Endodermal cell (in vitro differentiated cells): ENCODE measurements at places on chromosomes 2 and 18. TPM values are rescaled to one million over a fixed set of nuclear protein-coding genes. Genes with fewer than 3 reads are reported as not detected.
A peak's percentile ranks its signal among the peaks of the same experiment; 100 is the strongest.

DNA sequence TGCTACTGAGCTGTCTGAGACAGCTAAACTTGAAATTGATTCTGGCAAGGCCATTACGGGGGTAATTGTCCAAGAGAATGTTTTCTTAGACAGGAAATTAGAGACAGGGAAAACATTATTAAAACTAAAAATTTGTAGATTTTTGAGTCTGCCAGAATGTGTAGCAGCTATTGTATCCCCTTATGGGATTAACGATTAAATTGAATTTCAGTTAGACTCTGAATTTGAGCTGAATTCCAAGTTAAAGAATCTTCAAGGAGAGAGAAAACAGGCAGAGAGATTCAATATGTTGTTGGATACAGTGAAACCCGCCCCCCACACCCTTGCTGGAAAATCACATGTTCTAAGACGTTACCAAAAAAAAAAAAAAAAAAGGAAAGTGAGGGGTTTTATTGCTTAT, 32.7 kb upstream of the CCDC68 start:
- no peaks in the 10 kb centered on the region for H3K36me3 ChIP-seq
- no peaks in the 10 kb centered on the region for H3K4me1 ChIP-seq

DNA sequence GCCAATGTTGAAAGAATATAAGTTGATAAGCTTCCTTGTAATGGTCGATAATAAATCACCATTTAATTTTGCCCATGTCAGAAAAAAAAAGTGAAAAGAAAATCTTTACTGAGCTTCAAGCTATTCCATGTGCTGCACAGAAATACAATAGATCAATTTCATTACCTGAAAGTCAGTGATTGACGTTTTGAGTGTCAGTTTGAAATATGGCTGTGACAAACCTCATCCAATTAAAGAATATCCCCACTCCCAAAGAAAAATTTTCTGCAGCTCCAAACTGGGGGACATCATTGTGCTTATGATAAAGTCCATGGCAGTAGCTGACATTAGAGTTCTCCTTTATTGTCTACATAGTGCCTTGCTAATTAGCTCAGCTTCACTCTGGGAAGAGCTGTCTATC, 184.8 kb upstream of the RPRM start:
- peak overlapping the region; percentile 1 for H3K4me3 ChIP-seq
- H3K4me1 ChIP-seq: no peaks in the 10 kb centered on the region
- DNase-seq: no peak
- no peak overlapping the region for H3K27ac ChIP-seq

GRCh38 chr2:5538313-5538712, 153.9 kb upstream of the SOX11 start:
- H3K4me3 ChIP-seq: no peak overlapping the region
- H3K27ac ChIP-seq: peak overlapping the region; percentile 82
- no peaks in the 10 kb centered on the region for H3K27me3 ChIP-seq
- no peaks in the 10 kb centered on the region for H3K36me3 ChIP-seq
- H3K4me1 ChIP-seq: no peaks in the 10 kb centered on the region

- H3K36me3 ChIP-seq: no peaks in the 10 kb centered on the region
- peaks cover 3% of the 10 kb centered on the region for H3K4me1 ChIP-seq
- H3K4me3 ChIP-seq: no peak overlapping the region
- H3K27ac ChIP-seq: no peak overlapping the region
Measured at GRCh38 chr18:44912740-44913478, 232.2 kb downstream of the SETBP1 start.

GRCh38 chr2:10547663-10548376, 99.7 kb upstream of the ODC1 start:
- no peaks in the 10 kb centered on the region for H3K4me1 ChIP-seq
- H3K4me3 ChIP-seq: no peak overlapping the region
- H3K27ac ChIP-seq: no peak overlapping the region
- H3K27me3 ChIP-seq: no peaks in the 10 kb centered on the region
- DNase-seq: peak; percentile 84

DNA sequence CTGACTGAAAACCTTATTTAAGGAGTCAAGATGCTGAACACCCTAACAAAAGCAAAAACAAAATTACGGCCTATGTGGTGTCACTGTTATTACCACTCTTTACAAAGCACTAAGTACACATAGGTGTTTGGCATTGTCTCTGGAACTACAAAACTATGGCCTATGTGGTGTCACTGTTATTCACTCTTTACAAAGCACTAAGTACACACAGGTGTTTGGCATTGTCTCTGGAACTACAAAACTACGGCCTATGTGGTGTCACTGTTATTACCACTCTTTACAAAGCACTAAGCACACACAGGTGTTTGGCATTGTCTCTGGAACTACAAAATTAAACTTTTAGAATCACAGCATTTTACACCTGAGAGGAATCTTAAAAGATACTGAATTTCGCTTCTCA, 47.4 kb downstream of the SLC35F5 start:
- H3K4me3 ChIP-seq: no peak overlapping the region
- no peaks in the 10 kb centered on the region for H3K4me1 ChIP-seq
- DNase-seq: no peak
- H3K36me3 ChIP-seq: peaks cover 29% of the 10 kb centered on the region
- H3K27me3 ChIP-seq: no peaks in the 10 kb centered on the region

- peaks cover under 1% of the 10 kb centered on the region for H3K27me3 ChIP-seq
- no peak for DNase-seq
- H3K4me1 ChIP-seq: no peaks in the 10 kb centered on the region
Measured at GRCh38 chr2:232345251-232345650, 33.3 kb upstream of the ALPP start.

- H3K27ac ChIP-seq: peak within 1 kb of the TSS; percentile 94
- peaks cover 92% of the 10 kb centered on the region for H3K27me3 ChIP-seq
- H3K4me1 ChIP-seq: no peaks in the 10 kb centered on the region
- peak; percentile 65 for DNase-seq
- peak within 1 kb of the TSS; percentile 81 for H3K4me3 ChIP-seq
Measured at GRCh38 chr2:212538305-212539071, at the start of gene ERBB4. TSS of gene ERBB4 (minus strand) at chr2:212538802. CDS start at chr2:212538530, 272 bp downstream.

GRCh38 chr18:809985-810642, 1.9 kb downstream of the YES1 start:
- no peaks in the 10 kb centered on the region for H3K4me1 ChIP-seq
- peak overlapping the region; percentile 99 for H3K4me3 ChIP-seq
- H3K27ac ChIP-seq: no peak overlapping the region
- no peaks in the 10 kb centered on the region for H3K27me3 ChIP-seq

DNA sequence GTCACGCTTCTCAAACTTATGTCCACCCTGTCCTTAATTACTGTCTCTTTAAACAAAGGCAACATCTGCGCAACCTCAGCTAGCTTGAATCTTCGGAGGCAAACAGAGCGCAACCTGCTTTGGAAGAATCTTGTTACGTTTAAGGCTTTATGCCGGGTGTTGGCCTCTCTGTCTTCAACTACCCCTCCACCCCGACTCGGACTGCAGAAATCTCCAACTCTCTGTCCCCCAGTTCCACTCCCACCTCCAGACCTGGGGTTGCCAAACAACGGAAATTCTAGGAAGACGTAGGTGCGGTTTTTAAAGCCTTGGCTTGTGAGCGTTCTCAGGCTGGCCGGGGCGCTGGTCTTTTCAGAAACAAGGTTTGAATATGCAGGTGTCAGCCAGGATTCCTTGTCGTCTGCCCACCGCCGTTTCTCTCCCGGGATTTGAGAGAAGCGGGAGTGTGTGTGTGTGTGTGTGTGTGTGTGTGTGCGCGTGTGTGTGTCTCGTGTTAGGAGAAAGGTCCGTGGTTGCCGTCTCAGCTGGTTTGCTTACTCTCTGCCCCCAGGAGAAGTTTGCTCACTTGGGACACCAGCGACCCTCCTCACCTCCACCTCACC, 1.1 kb upstream of the ONECUT2 start:
- peak overlapping the region; percentile 90 for H3K4me3 ChIP-seq
- no peaks in the 10 kb centered on the region for H3K36me3 ChIP-seq
- peak; percentile 78 for DNase-seq
- H3K4me1 ChIP-seq: peaks cover 13% of the 10 kb centered on the region

- H3K4me1 ChIP-seq: no peaks in the 10 kb centered on the region
- H3K27me3 ChIP-seq: no peaks in the 10 kb centered on the region
- H3K36me3 ChIP-seq: no peaks in the 10 kb centered on the region
- DNase-seq: no peak
Measured at GRCh38 chr2:239536186-239536585, 135.4 kb upstream of the HDAC4 start.

- H3K27me3 ChIP-seq: no peaks in the 10 kb centered on the region
- H3K4me3 ChIP-seq: no peak overlapping the region
- peaks cover 7% of the 10 kb centered on the region for H3K4me1 ChIP-seq
- no peak overlapping the region for H3K27ac ChIP-seq
- no peaks in the 10 kb centered on the region for H3K36me3 ChIP-seq
Measured at GRCh38 chr2:170533156-170533555, 182.0 kb upstream of the SP5 start.

DNA sequence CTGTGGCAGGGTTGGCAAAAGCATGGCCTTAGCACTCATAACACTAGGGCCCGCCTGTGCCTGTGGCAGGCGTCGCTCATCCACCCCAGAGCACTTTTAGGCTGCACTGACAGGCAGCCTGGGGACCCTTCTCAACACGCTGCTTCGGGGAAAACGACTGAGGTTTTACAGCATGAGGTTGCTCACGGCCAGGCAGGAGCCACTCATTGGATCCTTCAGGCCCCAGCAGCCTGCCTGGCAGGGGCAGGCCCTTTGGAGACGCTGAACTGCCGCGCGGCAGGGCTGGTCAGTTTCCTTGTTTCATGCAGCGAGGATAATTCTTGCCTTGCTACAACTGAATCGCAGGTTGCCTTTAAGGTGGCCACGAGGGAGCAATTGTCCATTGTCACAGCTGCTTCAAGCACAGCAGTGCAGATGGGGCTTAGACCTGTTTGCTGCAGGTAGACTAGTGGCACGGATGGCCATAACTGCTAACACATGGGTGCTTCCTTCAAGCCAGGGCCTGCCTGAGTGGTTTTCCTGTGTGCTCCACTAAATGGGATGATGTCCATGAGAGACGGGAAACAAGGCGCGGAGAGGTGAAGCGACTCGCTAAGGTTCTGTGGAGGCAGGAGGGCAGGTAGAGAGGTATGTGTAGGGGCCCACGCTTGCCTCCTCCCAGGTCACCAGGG, 49.9 kb upstream of the HS6ST1 start:
- H3K36me3 ChIP-seq: no peaks in the 10 kb centered on the region
- no peaks in the 10 kb centered on the region for H3K27me3 ChIP-seq
- H3K4me3 ChIP-seq: no peak overlapping the region
- peak; percentile 45 for DNase-seq

GRCh38 chr2:124797049-124797448, 772.0 kb downstream of the CNTNAP5 start:
- DNase-seq: no peak
- no peaks in the 10 kb centered on the region for H3K36me3 ChIP-seq
- no peak overlapping the region for H3K4me3 ChIP-seq
- no peaks in the 10 kb centered on the region for H3K4me1 ChIP-seq
- H3K27me3 ChIP-seq: no peaks in the 10 kb centered on the region

DNA sequence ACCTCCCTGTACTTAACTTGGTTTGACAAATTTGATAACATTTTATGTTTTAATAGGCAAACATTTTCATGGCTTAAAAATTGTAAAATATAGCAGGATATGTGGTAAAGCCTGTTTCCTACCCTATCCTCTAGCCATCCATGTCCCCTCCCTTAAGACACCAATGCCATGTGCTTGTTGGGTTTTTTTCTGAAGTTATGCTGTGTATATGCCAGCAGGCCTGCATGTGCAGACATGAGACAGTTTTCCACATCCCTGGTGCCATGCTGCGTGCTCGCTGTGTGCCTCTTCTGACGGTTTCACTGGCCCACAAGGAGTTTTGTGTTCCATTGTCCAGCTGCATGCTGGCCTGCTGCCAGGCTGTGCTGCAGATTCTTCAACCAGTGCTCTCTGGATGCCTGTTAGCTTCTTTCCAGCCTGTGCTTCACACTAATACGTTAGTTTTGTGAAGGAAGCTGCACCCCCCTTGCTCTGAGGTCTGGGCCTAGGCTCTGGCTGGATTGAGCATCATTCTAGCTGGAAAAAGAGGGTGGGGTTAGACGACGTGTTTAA, 16.9 kb downstream of the INPP4A start:
- H3K4me1 ChIP-seq: peaks cover 25% of the 10 kb centered on the region
- H3K27me3 ChIP-seq: no peaks in the 10 kb centered on the region
- H3K27ac ChIP-seq: no peak overlapping the region
- DNase-seq: peak; percentile 27
- H3K36me3 ChIP-seq: peaks cover 58% of the 10 kb centered on the region
- H3K4me3 ChIP-seq: no peak overlapping the region

CROCC2 gene
- not detected in 3 replicates for total RNA-seq

PSD4 gene
- total RNA-seq: 4.0 and 5.2 TPM in 2 replicates

CDK5R2 gene
- total RNA-seq: 0.95 to 1.3 TPM (median 1.2 TPM) in 3 replicates

TFCP2L1 gene
- total RNA-seq: 3.0 and 4.3 TPM in 2 replicates

COLEC12 gene
- total RNA-seq: 88.8 to 130 TPM (median 123 TPM) in 3 replicates

PROM2 gene
- 2.2 and 2.3 TPM in 2 replicates for total RNA-seq
